Stimulated activated CD8-positive, alpha-beta memory T cell treated with anti-CD3 and anti-CD28 coated beads, Interleukin-15, amount 100 ng/mL, for 1 hour (primary cell): ENCODE measurements at places on chromosomes 13 and 19.

- no peak for DNase-seq
These were observed 4.7 kb upstream of the SIGLEC14 start for GRCh38 chr19:51651216-51651846.

- no peak for DNase-seq
These were observed 705 bp downstream of the STXBP2 start for GRCh38 chr19:7637374-7638256.

- no peak for DNase-seq
These were observed 312.5 kb downstream of the OLFM4 start for GRCh38 chr13:53341144-53341510.

- DNase-seq, result no peak
These were observed 75.0 kb upstream of the GTF3A start for GRCh38 chr13:27349458-27349857.

DNA sequence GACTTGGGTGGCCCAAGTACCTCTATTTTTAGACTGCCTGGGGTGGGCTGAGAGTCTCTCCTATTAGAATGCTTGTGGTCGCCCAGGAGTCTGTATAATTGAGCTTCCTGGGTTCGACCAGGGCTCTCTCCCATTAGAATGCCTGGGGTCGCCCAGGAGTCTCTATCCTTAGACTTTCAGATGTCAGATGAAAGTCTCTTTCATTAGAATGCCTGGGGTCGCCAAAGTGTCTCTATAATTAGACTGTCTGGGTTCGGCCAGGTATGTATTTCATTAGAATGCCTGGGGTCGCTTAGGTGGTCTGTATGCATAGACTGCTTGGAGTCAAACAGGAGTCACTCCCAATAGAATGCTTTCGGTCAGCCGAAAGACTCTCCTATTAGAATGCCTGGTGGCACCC is 1471.7 kb downstream of the UQCRFS1 start:
- DNase-seq, result no peak
